ENCODE measurements at places on chromosomes 5 and 9.

GRCh38 chr9:129440435-129441186 lies 180.3 kb downstream of the C9orf50 start:
- no peak for DNase-seq

DNA sequence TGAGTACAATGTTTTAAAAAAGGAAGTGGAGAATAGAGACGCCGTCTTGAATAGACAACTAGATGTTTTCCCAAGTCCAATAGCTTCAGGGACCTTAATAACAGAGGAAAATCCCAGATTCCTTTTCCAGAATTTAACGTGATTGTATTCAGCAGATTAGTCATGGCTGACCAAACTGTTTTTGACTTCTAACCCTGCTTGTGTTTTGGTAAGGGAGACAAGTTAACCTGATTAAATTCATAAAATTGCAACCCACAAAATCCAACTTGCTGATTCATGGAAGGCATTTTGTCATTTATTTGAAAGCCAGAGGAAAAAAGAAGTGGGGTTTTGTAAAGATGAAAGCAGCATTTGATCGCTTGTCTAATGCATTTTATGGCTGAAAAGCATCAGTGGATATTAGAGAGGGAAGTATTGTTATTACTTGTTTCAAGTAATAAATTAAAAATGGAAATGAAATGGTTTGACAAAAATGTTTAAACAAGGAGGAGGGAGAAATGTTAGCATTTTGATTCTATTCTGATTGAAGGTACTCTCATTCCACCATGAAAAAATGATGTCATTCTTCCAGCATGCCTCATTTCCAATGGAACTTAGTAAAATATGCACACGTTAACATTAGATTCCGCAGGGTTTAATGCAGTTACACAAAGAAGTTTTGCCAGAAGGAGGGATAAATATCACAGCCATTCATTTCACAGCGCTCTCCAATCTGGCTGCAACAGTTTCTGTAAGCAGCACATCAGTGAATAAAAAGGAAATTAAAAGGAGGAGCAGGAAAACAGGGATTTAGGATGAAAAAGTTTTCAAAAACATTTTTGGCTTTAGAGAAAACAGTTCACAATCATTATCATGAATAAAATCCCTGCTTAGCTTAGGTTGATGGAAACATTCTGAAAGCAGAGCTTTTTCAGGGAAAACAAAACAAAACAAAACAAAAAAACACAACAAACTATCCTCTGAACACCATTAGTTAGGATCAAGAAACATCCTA lies 314.7 kb downstream of the PRR16 start:
- no peak for DNase-seq

DNA sequence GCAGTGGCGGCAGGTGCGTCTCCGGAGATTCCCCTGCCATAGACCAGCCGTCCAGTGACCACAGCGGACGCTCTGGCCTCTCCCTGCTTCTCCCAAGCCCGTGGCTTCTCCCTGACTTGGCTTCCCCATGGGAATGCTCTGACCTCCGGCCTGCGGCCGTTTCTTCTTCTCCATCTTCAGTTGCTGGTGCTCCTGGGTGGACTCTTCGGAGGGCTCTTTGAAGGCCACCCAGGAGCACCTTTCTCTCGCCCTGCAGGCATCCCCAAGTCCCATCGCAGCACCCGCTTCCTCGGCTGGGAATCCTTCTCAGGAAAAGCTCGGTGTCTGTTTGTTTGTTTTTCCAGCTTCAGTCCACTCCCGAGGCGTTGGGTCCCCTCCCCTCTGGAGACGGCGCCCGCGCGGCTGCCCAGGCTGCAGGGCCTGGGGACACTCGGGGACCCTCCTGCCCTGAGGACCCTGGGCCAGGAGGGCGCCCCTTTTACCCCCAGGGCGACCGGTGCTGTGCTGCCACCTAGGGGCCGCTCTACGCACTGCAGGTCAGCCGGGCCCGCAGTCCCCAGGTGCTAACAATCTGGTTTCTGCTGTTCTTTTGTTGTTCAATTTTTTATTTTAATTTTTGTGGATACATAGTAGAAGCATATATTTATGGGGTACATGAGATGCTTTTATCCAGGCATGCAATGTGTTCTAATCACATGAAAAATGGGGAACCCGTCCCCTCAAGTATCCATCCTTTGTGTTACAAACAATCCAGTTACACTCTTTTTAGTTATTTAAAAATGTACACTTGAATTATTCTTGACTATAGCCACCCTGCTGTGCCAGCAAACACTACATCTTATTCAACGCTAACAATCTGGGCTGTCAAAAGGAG lies 197.9 kb upstream of the ADAMTS16 start:
- no peak for DNase-seq

- DNase-seq = no peak
Measured at GRCh38 chr5:32163785-32164184, 10.3 kb downstream of the GOLPH3 start.

DNA sequence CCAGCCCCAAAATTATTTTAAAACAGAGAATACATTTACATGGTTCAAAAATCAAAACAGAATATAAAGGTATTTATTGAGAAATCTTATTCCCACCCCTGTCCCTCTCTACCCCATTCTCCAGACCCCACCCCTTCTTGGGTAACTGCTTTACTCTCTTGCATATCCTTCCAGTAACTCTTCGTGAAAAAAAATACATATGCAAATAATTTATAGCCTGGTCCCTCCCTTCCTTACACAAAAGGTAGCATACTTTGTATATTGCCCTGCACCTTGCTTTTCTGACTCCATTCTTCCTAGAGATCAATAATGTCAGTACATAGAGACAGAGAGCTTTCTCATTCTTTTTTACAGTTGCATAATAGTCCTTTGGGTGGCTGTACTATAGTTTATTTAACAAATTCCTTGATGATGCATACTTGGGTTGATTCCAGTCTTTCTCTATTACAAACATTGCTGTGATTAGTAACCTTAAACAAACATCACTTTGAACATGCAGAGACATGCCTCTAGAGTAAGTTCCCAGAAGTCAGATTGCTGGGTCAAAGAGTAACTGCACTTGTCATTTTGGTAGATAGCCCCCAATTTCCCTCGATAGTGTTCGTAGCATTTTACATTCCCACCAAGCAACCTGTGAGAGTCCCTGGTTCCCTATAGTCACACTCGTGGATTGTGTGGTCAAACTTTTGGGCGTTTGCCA lies 47.9 kb downstream of the STOM start:
- no peak for DNase-seq

- DNase-seq = no peak
Measured at GRCh38 chr9:113475031-113475430, 11.5 kb downstream of the RGS3 start.

- DNase-seq = no peak
Measured at GRCh38 chr5:26486631-26487030, 551.8 kb downstream of the CDH9 start.

- no peak for DNase-seq
Measured at GRCh38 chr5:80963521-80963895, 3.3 kb downstream of the RASGRF2 start.

DNA sequence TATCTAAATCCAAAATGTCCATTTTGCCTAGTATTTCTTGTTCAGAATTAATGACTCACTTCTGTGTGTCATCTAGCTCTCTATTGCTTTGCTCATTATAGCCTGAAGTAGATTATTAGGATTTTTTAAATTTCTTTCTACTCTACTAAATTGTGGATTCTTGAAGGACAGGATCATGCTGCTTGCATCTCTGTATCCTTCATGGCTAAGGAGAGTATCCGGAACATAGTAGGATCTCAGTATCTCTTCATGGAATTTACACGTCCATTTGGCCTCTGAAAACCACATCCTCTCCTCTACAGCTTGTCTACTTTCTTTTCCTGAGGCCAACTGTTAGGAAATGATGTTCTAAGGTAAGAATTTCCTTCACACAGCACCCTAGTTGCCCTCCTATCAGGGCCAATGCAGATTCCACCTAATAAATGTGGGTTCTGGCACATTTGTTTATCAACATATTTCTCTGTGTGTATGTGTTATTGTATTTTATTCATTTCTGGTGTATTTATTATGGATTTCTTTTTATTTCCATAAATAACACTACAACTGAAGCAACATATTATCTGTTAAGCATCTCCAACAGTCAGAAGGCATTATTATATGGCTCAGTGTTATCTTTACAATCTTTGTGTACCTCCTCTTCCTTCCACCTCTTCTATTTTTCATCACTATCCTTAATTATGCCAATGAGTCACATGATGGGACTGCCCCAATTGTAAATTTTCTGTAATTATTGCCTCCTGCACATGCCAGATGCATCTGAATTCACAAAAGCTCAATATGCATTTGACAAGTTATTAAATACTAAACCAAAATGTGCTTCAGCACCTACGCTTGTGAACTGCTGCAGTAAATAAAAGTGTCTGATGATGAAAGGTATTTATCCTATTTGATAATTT lies 557.8 kb upstream of the TLE4 start:
- DNase-seq = no peak

DNA sequence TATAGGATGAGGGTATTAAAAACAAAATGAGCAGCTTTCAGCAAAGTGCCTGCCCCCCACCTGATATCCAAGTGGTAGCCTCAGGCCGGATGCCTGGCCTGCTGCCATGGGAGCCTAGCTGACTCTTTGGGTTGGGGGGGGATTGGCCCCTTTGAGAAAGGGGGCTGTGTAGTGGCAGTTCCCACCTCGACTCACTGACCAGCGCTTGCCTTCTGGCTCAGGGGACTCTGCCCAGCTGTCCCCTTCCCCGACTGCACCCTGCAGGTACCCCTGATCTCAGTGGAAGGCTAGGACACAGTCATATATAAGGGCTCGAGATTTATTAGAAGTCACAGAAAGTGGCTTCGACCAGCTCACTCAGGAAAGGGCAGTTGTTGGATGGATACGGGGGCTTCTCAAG lies 1.5 kb upstream of the NEUROG1 start:
- DNase-seq = no peak

- DNase-seq = no peak
Measured at GRCh38 chr9:34744295-34745221, 34.6 kb upstream of the CCL21 start.

DNA sequence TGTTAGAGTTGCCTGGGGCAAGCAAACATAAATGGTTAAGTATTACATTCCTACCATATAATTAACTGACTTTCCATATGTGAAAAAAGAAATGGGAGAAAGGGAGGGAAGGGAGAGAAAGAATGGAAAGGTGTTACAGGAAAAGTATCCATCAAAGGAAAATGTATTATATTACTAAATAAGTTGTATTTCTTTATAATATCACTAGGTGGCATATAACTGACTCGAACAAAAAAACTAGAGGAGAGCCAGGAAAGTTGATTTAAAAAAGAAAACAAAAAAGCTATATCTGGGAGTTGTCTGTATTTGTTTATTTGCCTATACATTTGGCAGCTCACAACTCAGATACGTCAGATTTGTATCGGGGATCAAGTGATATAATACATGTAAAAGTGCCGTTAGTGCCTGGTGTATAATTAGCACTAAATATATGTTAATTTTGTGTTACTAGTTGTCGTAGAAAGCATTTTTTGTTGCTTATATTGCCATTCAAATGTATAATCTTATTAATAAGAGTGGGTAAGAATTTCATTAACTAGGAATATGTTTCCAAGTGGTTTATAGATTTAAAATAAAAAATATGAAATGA lies 59.6 kb upstream of the ADAMTS19 start:
- DNase-seq = no peak

GRCh38 chr5:80884086-80884813 lies 75.9 kb upstream of the RASGRF2 start:
- DNase-seq = no peak

DNA sequence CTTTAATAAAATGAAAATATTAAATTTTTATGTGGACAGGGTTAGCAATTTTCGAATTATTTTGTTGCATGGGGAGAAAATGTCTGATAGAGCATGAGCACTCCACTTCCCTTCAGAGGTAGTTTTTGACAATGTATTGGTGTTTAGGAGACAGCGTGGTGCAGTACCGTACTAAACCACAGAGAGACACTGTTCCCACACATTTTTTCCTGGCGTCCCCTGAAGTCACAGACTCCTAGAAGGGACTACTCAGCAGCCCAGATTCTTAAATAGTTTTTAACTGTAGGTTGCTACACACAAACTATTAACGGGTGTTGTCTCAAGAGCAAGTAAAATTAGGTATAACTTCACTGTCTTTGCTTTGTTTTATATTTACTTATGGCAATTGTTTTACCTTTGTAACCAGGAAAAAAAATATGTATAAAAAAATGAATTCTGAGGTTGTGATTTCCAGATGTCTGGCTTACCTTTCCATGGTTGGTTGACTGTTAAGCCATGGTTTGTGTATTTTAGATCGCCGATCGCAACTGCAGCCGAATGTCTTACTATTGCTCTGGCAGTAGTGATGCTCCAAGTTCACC lies 171.2 kb downstream of the DOCK8 start:
- DNase-seq = no peak

DNA sequence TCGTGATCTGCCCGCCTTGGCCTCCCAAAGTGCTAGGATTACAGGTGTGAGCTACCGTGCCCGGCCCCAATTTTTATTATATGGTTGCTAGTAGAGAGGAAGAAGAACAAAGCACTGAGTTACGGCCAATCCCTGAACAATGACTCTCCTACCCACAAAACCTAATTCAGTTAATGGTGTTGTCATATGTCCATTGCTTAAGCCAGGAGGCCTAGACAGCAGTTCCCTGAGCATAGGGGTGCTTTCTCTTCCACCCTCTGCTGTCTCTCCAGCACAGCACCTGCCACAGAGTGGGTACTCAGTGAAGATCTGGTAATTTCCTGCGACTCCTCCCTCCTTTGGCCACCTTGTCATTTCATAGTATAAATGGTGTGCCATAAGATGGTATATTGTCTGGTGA lies 21.4 kb upstream of the LTC4S start:
- no peak for DNase-seq

GRCh38 chr5:156329171-156329611 lies 2.2 kb downstream of the SGCD start:
- DNase-seq = no peak

GRCh38 chr5:151680944-151681427 lies 5.7 kb downstream of the SPARC start:
- no peak for DNase-seq

DNA sequence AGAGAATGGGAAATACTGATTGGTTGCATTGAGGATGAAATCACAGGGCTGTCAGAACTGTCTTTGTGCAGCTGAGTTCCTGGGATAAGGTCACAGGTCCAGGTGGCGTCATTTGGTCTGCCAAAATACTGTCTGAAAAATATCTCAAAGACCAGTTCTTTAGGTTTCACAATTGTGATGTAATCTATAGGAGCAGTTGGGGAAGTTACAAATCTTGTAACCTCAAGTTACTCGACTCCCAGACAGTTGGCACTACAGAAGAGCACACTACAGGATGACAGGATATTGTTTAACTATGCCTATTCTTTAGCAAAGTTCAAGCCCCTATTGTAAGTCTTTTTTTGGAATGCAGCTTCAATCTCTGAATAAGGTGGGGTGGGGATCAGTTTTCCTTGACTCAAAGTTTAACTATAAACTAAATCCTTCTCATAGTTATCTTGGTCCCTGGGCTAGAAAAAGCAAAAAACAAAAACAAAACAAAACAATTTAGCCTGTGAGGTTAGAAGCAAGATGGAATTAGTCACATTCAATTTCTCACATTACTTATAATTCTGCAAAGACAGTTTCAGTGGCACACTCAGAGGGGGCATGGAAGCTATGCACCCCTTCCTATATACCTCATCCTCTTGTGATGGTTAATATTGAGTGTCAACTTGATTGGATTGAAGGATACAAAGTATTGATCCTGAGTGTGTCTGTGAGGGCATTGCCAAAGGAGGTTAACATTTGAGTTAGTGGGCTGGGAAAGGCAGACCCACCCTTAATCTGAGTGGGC lies 276.0 kb downstream of the AUH start:
- no peak for DNase-seq

Measured in activated naive CD8-positive, alpha-beta T cell treated with anti-CD3 and anti-CD28 coated beads, Interleukin-2, amount 50 U/mL, for 16 hours (primary cell).